Esophagus mucosa (tissue), 1 donor: ENCODE measurements at places on chromosomes 3 and 15.

- no peak for ATAC-seq
Measured at GRCh38 chr3:114241262-114241661, 3.9 kb upstream of the ZNF80 start.

DNA sequence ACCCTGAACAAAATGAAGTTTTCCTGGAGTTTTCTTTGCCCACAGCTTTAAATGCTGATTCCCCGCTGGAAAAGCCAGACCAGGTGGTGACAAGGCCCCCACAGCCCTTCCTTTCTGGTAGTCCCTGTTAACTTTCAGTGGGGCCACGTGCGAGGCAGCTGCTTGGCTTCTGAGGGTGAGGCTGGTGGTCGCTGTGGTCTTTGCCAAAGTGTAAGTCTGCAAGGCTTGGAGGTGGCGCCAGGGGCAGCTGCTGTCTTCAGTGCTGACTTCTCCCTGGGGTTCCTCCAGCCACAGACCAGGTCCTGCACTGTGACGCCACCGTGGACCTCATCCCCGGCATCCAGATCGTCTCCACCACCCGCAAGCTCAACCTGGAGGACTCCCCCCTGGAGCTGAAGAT, 54.1 kb upstream of the TAMM41 start:
- no peak for ATAC-seq

DNA sequence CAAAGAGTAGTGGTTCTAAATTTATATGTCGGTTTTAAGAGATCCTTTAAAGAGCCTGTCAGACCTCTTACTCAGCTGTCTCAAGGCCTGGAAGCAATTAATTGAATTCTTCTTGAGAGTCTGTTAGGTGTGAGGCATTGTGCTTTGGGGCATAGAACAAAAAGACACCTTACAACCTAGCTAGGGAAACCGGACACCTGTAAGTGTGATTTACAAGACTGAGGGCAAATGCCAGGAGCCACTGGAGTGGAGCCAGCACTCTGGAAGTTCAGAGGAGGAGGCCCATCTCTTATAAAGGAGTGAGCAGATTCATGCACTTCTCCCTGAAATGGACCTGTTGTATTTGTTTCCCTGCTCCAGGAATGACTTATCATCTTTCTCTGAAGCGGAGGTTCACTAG, 97.7 kb upstream of the NUDT16 start:
- no peak for ATAC-seq

GRCh38 chr3:30747771-30748281, 141.4 kb downstream of the TGFBR2 start:
- no peak for ATAC-seq

DNA sequence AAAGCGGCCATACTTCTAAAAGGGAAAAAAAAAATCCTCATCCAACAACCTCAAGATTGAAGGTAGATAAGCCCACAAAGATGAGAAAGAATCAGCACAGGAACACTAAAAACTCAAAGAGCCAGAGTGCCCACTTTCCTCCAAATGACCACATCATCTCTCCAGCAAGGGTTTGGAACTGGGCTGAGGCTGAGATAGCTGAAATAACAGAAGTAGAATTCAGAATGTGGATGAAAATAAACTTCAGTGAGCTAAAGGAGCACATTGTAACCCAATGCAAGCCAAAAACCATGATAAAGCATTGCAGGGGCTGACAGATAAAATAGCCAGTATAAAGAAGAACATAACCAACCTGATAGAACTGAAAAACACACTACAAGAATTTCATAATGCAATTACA, 158.7 kb upstream of the UBE2E2 start:
- ATAC-seq: no peak

- peak; percentile 53 for ATAC-seq
Measured at GRCh38 chr3:17431004-17431403, 311.4 kb downstream of the TBC1D5 start.

GRCh38 chr3:45100981-45101407, 45.2 kb downstream of the CDCP1 start:
- no peak for ATAC-seq

GRCh38 chr15:56798639-56799038, 65.3 kb upstream of the ZNF280D start:
- peak; percentile 36 for ATAC-seq

- ATAC-seq: no peak
Measured at GRCh38 chr3:40079847-40080240, 229.7 kb upstream of the EIF1B start.

- ATAC-seq: no peak
Measured at GRCh38 chr3:107983247-107983646, 107.6 kb downstream of the CD47 start.

- no peak for ATAC-seq
Measured at GRCh38 chr3:151900884-151901643, 27.6 kb downstream of the SUCNR1 start.

DNA sequence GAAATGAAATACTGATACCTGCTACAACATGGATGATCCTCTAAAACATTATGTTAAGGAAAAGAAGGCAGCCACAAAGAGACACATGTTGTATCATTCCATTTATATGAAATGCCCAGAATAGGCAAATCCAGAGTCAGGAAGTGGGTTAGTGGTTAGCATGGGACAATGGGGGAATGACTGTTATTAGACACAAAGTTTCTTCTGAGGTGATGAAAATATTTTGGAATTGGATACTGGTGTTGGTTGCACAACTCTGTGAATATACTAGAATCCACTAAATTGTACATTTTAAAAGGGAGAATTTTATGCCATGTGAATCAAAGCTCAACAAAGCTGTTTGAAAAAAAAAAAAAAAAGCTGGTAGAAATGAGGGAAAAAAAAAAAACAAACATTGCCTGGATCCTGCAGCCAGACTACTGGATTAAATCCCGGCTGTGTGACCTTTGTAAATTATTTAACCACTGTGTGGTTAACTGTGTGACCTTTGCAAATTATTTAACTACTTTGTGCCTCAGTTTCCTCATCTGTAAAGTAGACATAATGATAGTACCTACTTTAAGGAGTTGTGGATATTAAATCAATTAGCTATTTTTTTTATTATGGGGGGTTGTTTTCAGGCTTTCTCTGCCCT, 75.6 kb upstream of the PRICKLE2 start:
- no peak for ATAC-seq

DNA sequence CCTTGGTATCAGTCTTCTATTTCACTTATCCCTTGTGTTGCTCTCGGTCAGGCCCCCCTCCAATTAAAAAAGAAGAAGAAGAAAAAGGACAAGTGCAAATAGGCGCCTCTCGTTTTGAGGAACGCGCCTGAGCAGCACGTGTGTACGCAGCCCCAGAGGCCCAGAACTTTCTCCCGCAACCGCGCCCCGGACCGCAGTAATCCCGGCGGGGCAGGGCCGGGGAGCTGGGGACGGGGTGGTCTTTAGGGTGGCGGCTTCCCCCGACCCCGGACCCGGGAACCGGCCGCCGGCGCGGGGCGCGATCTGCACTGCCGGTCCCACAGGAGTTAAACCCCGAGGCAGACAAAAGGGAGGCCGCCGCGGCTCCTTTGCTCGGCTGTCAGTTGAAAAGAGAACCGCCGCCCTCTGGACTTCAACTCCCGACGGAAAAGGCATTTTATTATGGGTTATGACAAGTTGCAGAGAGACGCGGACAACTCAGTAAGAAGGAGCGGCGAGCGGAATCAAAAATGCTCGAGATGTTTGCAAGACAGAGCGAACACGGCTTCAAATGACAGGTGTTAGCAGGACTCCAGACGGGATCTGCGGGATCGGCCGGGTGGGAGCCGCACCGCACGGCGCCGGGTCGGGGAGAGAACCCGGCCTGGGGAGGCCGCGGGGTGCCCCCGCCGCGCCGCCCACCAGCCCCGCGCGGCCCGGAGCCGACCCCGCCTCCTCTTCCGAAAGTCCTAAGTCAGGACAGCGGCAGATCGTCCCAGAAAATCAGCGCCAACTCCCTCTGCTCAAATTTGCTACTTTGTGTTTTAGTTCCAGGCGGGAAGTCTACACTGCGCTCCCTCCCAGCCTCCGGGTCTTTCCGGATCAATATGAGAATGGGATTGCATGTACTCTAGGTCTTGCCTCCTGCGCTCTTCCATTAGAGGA, 79.0 kb downstream of the NR2F2 start:
- no peak for ATAC-seq

- ATAC-seq: no peak
Measured at GRCh38 chr3:114380233-114380651, 86.4 kb downstream of the TIGIT start.

DNA sequence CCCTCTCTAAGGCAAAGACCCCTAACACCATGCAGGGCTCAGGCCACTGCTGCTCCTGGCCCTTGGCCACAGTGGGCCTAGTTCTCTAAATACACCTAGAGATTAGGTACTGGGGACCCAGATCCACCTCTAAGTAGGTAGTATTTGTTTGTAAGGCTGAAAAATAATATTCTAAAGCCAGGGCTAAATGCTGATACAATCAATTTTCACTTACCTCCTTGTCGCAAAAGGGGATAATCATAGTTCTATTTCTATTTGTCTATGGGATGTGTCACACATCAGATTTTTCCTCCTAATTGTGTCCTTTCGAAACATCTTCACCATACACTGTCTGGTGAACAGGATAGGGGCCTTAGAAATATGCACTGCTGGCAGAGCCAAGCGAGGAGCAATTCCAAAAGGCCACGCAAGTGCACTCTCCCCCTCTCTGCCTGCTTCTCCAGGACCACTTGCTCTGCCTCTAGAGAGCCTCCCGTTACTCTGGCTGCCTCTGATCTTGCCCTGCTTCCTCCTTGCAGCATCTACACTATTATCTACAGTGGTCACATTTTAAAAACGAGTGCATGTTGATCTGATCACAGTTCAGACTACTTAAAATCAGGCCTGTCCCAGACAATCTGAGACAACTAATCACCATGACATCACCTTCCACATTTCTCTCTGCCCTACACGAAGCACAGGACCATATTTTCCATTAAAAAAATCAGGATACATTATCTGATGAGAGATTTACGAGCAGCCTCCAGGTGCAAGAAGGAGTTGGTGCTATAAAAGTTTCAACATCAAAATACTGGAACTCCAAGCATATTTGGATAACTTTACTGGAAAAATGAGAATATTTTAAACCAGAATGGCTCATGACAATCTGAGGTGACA, 115.4 kb downstream of the MYLK start:
- no peak for ATAC-seq

GRCh38 chr15:39171944-39172368, 408.9 kb upstream of the THBS1 start:
- peak; percentile 94 for ATAC-seq

GRCh38 chr3:25581335-25581734, 83.4 kb downstream of the TOP2B start:
- ATAC-seq: no peak

GRCh38 chr15:94780166-94780565, 548.8 kb downstream of the MCTP2 start:
- ATAC-seq: no peak

- no peak for ATAC-seq
Measured at GRCh38 chr3:27034255-27034654, 334.9 kb downstream of the NEK10 start.

GRCh38 chr3:151918253-151919029, 45.0 kb downstream of the SUCNR1 start:
- ATAC-seq: peak; percentile 55

DNA sequence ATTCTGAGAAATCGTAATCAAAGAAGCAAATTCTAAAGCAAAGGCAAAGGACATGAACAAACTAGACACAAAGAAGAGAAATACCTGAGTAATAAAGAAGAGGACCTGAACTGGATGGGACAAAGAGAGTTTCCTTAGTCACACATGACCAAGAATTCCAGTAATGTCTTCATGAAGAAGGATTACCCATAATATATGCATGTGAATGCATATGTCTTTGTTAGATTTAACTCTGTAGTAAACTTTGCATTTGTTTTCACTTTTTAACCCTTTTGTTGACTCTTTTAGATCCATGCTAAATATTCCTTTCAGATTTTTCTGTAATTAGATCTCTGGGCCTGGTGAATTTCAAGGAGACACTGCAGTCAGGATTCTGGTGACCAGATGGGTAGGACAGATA, 279.8 kb downstream of the ARRDC4 start:
- ATAC-seq: no peak

DNA sequence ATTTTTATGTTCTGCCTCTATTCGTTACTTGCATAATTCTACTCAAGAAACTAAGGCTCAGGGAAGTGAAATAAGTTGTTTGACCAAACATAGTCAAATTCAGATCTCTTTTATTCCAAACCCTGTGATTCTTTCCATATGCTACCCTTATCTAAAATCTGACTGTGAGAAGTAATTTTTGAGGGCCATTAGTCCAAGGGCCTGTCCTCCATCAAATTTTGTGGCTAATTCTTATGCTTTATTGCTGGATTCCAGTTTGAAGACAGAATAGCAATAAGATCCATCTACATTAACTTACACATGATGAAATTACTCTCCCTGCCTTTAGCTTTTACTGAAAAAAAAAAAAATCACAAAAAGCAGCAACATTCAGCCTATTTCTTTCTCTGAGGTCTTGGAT, 74.0 kb downstream of the ZIC1 start:
- ATAC-seq: no peak

DNA sequence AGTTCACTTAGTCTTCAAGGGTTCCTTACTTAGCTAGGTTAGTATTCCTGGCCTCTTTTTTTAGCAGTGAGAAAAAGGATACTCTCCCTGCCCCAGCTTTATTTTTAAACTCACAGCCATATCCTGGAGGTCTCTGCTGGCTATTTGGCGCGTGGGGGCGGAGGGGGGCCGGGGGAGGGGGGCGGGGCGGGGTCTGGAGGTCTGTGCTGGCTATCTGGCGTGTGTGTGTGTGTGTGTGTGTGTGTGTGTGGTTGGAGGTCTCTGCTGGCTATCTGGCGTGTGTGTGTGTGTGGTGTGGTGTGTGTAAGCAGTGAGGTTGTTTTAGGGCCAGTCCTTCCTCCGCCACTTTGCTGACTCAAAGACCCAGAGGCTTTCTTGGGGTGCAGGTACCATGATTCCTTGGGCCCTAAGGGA, 579 bp upstream of the PLAAT1 start:
- ATAC-seq: peak; percentile 58

DNA sequence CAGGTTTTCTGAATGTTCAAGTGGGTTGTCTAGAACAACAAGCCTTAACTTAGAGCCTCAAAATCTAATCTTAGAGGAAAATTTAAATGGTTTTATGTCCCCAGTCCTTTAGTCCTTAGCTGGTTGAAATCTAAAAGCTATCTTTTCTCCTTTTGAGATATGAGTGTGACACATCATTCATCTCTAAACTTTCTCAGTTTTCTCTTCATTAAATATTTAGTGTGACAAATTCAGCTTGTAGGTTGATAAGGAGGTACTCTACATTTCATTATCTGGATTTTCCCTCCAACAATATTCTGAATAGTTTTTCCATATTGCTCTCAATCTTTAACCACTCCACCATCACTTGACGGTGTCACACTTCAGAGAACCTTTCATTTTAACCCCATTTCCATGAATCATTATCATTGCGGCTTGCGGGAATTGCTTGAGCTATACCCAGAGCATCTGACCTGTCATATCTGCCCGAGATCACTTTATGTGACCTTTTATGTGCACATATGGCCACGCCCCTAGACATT, 16.1 kb upstream of the ATP8B4 start:
- ATAC-seq: no peak

GRCh38 chr3:195906865-195907683, 1.3 kb downstream of the TNK2 start:
- peak; percentile 70 for ATAC-seq

- no peak for ATAC-seq
Measured at GRCh38 chr3:101170806-101171558, 149.4 kb downstream of the IMPG2 start.

- no peak for ATAC-seq
Measured at GRCh38 chr3:50323614-50324199, 1.2 kb upstream of the HYAL2 start.
